ENCODE measurements at places on chromosomes 1 and 21.
A peak's percentile ranks its signal among the peaks of the same experiment; 100 is the strongest.

GRCh38 chr1:19429611-19430010, 55.7 kb downstream of the CAPZB start:
- DNase-seq = no peak

DNA sequence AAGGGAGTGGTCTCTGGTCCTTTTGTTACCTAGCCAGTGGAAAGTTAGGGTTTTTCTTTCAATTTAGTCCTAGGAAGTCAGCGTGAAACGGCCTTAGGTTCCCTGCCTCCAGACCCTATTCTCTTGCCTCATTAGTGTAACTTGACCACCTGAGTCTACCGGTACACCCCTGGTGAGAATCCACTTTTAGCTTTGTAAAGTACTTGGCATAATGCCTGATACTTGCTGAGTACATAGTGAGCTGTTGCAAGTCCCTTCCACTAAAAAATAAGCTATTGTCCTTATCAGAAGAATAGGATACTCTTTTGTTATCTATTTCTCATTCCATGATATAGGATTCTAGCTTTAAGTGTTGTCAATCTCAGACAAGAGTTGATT, 228.8 kb downstream of the ST6GALNAC3 start:
- no peak for DNase-seq

DNA sequence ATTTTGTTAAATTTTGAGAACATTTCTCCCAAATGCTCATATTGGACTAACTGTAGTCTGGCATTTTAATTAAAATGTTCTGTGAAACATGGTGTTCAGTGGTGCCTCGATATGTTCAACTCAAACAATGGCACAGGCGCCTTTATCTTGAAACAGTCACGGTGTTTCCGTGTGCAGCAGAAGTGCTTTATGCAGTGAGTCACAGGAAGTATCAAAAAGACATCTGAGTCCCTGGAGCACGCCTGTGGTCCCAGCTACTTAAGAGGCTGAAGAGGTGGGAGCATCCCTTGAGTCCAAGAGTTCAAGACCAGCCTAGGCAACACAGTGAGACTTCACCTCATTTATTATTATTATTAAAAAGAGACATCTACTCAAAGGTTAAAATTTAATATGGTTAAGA, 52.2 kb downstream of the GREM2 start:
- DNase-seq = no peak

DNA sequence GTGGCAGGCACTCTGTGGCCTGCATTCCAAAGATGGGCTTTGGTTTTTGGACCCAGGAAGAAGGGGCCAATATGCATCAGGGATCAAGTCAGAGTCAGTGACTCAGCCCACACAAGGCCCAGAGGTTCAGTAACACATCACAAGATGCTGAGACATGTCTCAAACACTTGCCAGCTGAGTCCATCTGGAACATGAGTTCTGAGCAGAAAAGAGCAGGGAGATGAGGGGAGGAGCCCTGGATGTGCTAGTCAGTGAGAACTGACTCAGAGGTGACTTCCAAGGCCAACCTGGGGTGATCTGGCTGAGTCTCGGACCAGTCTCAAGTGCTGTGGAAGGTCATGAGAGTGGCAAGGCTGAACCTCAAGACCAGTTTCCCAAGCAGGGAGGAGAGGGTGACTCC, 150.1 kb downstream of the CDC7 start:
- no peak for DNase-seq

- DNase-seq = no peak
These were observed 3.7 kb upstream of the KLF18 start for GRCh38 chr1:44144962-44145756.

DNA sequence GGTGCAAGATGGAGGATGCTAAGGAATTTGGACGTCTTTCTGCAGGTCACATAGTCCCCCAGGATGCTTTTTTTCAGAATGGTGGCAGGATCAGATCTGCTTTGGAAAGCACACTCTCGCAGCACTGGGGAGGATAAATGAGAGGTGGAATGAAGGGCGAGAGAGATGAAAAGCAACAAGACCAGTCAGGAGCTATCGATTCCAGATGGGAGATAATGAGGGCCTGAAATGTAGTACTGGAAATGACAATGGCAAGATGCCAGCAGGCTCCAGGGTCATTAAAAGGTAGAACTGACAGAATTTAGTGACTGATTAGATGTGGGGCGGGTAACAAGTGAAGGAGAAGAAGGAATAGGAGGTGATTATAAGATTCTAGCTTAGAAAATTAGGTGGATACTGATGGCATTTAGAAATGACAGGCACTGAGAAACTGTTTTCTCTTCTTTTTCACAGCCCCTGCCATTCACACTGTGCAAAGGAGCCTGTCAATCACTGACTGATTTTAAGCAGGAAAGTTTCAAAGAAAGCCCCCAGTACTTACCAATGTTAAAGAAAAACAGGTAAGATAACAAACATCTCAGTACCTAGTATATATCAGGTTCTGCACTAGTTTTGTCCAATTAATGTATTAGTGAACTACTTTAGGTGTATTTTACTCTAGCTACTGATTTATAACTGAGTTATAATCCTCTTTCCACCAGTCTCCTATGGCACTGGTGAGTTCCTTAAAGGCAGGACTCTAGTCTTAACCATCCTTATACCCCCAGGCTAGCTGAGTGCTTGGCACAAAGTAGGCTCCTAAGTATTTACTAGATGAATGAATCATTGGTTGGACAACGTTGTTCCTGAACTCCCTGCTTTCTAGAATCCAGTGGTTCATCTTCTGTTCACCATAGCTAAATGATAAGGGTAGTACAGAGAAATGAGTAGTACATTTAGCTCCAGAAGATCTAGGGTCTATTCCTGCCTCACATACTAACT, 9.2 kb downstream of the PIGM start:
- DNase-seq = no peak

DNA sequence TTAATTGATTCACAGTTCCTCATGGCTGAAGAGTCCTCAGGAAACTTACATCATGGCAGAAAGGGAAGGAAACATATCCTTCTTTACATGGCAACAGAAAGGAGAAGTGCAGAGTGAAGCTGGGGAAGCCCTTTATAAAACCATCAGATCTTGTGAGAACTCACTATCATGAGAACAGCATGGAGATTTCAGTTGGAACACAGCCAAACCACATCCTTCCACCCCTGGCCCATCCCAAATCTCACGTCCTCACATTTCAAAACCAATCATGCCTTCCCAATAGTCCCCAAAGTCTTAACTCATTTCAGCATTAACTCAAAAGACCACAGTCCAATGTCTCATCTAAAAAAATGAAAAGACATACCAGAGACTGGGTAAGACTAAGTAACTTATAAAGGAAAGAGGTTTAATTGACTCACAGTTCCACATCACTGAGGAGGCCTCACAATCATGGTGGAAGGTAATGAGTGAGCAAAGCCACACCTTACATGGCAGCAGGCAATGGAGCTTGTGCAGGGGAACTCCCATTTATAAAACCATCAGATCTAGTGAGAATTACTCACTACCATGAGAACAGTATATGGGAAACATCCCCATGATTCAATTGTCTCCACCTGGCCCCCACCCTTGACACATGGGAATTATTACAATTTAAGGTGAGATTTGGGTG, 105.2 kb downstream of the MRPL39 start:
- no peak for DNase-seq

DNA sequence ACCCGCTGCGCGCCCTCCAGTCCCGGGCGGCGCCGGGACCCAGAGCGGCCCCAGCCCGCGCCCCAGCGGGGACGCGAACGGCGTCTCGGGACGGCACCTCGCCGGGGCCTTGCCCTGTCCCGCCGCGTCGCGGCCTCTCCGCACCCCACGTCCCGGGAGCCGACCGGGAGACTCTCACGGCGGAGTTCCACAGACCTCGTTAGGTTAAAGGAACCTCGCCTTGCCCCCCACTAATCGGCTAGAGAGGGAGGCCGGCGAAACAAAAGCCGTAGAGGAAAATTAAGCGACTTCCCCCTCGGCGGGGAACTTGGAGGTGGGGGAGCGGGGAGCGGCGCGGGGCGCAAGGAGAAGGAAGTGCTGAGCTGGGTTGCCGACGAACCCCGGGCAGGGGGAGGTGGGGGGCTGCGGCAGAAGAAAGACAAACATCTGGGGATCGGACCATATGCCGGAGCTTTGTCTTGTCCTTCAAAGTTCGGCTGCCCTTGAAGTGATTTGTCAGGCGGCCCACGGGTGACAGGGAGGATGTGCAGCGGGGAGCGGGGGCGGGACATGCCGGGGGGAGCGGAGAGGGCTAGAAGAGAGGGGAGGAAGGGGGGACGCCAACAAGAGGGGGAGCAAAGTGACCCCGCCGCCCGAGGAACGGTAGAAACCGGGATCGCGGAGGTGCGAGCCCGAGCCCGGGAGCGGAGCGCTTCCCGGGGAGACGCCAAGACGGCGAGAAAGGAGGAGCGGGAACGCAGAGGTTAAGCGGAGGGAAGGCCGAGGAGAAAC, 120.0 kb upstream of the RRP15 start:
- no peak for DNase-seq

- no peak for DNase-seq
These were observed 14.0 kb downstream of the PLA2G2E start for GRCh38 chr1:19909392-19909791.

DNA sequence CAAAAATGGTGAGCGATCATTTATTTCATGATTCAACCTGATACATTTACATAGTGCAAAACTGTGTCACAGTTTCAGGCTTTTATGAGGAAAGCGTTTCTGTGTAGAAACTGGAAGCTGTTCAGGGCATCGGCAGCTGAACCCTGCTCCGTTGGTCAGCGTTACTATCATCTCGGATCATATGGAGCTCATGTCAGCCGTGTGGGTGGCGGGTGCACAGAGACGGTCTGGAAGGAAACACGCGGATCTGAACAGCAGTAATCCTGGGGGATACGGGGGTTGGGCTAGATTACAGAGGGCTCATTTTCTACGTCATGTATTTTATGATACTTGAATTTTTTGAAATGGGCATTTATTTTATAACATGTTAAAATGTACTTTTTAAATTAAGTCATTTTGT, 15.1 kb downstream of the C1orf174 start:
- no peak for DNase-seq

- DNase-seq = no peak
These were observed 33.8 kb upstream of the ATF3 start for GRCh38 chr1:212574732-212575131.

- no peak for DNase-seq
These were observed 62.6 kb downstream of the CASQ2 start for GRCh38 chr1:115705963-115706362.

DNA sequence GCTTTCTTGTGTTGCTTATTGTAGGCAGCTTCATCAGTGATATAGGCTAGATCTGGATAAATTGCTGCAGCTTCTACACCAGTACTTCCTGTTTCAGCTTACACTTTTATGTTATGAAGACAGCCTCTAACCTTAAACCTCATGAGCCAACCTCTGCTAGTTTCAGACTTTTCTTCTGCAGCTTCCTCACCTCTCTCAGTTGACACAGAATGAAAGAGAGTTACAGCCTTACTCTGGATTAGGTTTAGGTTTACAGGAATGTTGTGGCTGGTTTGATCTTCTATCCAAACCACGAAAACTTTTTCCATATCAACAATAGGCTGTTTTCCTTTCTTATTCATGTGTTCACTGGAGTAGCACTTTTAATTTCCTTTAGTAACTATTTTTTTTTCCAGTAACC, 76.9 kb upstream of the RNPC3 start:
- no peak for DNase-seq

GRCh38 chr1:24551290-24551959, 4.5 kb upstream of the NCMAP start:
- no peak for DNase-seq

DNA sequence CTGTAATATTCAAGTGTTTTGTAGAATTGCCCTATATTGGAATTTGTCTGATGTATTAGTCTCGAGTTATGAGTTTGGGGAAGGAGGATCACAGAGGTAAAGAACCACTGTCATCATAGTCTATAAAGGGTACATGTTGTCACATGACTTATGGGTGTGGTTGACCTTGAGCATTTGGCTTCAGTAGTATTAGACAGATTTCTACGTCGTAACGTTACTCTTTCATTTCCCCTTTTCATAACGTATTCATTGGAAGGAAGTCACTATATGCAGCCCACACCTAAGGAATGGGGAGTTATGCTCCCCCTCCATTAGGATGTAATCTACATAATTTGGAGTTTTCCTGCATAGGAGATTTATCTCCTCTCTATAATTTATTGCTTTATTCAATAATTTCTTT, 110.1 kb upstream of the VAV3 start:
- no peak for DNase-seq

DNA sequence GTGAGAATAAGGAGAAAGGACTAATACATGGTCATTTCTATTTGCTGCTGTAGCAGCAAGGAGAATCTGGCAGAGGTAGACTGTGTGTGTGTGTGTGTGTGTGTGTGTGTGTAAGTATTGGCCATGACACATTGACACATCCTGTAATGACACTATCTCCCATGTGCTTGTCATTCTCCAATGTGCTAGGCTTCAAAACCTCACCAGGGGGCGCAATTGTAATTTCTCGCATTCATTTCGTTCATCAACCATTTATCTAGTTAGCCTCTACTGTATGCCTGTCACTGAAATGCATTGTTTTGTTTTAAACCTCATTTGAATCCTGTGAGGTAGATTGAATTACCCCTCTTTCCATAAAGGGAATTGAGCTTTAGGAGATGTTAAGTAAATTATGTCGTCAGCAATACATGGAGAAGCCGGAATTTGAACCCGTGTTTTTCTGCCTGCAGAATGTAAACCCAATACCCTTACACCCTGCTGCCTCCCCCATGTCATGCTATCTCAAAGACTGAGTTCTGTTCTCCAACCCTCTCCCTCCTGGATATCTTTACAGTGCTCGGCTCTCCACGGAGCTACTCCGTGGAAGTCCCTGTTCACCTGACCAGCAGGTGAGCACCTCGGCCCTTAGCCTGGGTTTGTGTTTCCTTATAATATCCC, 100.8 kb downstream of the UCK2 start:
- DNase-seq = peak; percentile 46

GRCh38 chr1:116130356-116130755, 19.2 kb downstream of the MAB21L3 start:
- no peak for DNase-seq

GRCh38 chr1:115092175-115092574, 2.9 kb upstream of the TSPAN2 start:
- no peak for DNase-seq

DNA sequence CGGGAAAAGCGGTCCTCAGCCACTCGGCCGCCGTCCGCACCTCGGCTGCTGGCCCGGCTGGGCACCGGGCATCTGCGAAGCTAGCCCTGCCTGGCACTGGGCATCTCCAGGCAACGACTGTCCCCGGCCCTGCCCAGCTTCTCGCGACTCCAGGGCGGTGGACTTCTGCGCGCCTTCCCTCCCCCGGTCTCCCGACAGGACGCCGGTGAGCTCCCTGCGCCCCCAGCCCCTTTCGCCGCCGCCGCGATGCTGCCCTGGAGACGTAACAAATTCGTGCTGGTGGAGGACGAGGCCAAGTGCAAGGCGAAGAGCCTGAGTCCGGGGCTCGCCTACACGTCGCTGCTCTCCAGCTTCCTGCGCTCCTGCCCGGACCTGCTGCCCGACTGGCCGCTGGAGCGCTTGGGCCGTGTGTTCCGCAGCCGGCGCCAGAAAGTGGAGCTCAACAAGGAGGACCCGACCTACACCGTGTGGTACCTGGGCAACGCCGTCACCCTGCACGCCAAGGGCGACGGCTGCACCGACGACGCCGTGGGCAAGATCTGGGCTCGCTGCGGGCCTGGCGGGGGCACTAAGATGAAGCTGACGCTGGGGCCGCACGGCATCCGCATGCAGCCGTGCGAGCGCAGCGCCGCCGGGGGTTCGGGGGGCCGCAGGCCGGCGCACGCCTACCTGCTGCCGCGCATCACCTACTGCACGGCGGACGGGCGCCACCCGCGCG, 514 bp downstream of the FAM43B start:
- DNase-seq = no peak

- DNase-seq = no peak
These were observed 46.9 kb downstream of the SLX9 start for GRCh38 chr21:44986471-44987291.

Data from C1 segment of cervical spinal cord (tissue), 14 donors.